ENCODE measurements at places on chromosomes 4 and X.

- no peak for DNase-seq
Measured at GRCh38 chr4:182063651-182064050, 179.6 kb upstream of the TENM3 start.

- no peak for DNase-seq
Measured at GRCh38 chrX:17374619-17375366, at the start of gene NHS. NHS (plus strand) TSS chrX:17375200; CDS start chrX:17375758, 558 bp downstream.

DNA sequence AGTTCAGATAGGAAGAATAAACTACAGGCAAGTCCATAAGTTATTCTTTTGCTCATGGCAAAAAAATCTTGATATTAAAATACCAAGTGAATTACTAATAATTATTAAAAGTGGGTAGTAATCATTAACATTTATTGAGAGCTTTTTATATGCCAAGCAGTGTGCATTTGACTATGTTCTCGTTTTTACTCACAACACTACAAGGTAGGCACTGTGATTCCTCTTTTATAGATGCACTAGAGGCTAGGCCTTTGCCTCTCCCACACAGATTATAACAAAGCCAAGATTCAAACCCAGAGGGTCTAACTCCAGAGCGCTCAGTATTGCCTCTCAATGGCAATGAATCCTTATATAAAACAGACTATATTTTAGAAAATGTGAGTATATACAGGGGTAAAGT is 254.2 kb downstream of the NAF1 start:
- no peak for DNase-seq

DNA sequence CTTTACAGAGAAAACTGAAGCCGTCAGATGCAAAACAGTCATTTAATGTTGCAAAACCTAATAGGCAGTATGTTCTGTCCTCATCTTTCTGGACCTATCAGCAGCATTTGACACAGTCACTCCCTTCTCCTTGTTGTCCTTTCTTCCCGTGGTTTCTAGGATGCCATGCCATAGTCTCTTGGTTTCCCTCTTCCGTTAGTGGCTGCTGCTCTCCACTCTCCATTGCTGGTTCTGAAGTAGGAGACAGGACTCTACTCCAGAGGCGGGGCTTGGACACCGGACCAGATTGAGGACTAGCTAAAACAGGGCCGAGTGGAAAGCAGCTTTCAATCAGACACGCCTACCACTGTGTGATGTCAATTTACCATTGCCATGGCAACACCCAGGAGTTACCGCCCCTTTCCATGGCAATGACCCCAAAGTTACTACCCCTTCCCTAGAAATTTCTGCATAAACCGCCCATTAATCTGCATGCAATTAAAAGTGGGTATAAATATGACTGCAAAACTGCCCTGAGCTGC is 88.8 kb upstream of the CCDC160 start:
- no peak for DNase-seq

DNA sequence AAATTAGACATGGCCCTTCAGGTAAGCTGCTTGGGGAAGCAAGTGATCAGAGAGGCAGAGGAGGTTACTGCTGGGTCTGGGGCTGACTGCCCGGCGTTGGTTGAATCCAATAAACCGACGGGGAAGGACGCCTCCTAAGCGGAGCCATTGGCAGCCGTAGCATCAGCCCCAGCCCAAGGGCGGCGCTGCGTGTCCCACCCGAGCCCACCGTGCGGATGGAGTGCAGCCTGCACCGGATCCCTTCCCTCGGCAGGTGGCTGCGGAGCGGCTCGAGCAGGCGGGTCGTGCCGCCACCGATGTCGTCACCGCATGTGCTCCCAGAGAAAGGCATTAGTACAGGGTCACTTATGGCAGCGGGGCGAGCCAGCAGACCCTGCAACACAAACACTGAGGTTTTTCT is 82.1 kb downstream of the ALPK1 start:
- DNase-seq, result no peak

- no peak for DNase-seq
Measured at GRCh38 chrX:119479845-119480244, 11.6 kb downstream of the SLC25A5 start.

GRCh38 chr4:48985976-48986653 is at the start of gene CWH43:
CWH43 (plus strand) TSS chr4:48986275; CDS start chr4:48986430, 155 bp downstream.
- DNase-seq, result no peak

DNA sequence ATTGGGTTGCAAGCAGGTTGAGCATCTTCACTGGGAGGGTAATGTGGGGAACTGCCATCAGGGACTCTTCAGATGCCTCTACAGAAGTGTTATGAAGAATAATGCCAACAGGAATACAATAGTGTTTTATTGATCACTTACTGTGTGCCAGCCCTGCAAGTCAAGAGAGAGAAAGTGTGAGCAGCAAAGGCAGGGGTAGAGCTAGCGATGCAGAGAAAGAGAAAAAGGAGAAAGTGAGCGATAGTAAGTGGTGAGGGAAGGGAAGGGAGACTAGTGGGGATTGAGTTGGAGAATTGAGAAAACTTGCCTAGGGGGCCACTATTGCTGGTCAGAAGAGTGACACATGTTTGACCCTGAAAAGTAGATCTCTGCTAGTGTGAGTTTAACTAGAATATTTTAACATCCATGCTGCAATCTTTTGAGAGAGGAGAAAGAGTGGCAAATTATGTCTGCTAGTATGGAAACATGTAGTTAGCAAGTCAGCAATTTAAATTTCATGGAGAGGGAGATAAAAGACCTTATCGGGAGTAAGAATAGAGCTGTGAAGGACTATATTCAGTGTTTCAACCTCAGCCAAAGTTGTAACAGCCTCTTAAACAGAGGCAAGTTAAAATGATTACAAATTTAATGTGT is 12.2 kb downstream of the AFF1 start:
- no peak for DNase-seq

DNA sequence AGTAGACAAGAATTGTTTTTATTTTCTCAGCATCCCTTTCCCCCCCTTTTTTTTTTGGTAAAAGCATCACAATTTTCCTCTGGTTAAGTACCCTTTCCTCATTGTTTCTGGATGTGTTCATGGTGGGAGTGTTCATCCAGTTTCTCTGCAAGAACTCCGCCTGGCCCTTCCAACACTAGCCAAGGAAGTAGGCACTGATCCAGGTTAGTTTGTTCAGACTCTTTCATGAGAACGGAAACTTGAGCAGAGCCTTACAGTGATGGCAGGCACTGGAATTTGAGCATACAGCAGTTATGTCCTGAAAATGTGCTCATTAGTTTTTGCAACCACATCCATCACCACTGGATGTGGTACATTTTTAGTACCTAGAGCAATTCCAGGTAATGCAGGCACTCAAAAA is 336.1 kb upstream of the BOD1L1 start:
- DNase-seq, result no peak

- no peak for DNase-seq
Measured at GRCh38 chr4:120869613-120870278, 52.8 kb downstream of the PRDM5 start.

DNA sequence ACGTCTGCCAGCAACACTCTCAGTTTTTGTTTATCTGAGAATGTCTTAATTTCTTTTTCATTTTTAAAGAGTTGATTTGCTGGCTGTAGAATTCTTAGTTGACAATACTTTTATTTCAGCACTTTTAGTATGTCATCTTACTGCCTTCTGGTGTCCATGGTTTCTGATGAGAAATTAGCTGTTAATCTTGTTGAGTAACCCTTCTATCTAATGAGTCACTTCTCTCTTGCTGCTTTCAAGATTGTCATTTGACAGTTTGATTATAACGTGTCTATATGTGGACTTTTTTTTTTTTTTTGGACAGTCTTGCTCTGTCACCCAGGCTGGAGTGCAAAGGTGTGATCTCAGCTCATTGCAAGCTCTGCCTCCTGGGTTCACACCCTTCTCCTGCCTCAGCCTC is 24.0 kb upstream of the TMEM255A start:
- no peak for DNase-seq

GRCh38 chr4:187070158-187070557 is 346.5 kb upstream of the FAT1 start:
- DNase-seq, result no peak

DNA sequence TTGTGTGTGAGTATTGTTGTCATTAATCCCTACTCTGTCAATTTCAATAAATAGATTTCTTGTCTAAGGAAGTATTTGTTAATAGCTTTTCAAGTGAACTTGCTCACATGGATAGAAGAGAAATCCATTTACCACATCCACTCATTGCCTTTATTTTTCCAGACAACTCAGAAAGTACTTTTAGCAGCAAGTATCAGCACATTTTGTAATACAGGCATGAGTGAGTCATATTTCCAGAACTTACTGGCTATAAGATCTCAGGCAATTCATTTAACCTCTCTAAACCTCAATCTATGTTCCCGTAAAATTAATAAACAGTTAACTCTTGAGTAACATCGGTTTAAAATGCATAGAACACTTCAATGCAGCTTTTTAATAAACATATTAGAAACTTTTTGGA is 317.9 kb upstream of the PCDH7 start:
- DNase-seq, result no peak

- DNase-seq, result no peak
Measured at GRCh38 chr4:153341575-153342090, 2.9 kb upstream of the MND1 start.

- no peak for DNase-seq
Measured at GRCh38 chr4:141352331-141352730, 131.6 kb downstream of the ZNF330 start.

- no peak for DNase-seq
Measured at GRCh38 chr4:99518601-99519295, 7.9 kb downstream of the C4orf17 start.

DNA sequence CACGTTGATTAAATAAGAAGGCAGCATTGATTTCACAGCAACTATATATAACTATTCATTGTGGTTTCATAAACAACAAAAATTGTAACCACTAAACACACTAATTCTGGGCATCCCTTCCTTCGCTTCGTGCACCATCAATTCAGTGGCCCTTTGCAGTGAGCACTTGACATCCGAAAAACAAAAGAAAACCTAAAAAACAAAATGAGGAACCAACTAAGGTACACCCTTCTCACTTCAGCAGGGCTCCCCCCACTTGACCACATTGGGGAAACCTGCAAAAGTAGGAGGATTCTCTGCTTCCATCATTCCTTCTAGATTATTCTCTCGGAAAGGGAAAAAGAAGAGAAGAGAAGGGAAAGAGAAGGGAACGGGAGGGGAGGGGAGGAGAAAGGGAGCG is 28.3 kb downstream of the NBDY start:
- DNase-seq, result no peak

DNA sequence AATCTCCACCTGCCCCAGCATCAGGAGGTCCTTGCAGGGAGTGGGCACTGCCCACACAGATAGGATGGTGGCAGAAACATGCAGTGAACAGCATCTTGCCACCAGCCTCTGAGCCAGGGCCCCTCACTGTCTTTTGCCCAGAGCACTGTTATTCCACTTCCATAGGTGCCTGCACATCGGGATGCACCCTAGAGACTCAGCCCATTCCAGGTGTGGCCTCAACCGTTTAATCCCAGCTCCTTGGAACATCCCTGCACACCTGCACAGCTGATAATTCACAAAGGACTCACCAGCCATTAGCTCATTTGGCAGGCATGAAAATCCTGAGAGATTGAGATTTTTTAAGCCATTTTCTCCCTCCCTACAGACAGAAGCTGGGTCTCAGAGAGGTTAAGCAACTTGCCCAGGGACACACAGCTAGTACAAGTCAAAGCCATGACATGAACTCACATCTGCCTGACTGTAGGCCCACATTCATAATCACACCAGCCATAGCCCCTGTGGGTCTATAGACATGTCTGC is 116.3 kb downstream of the EFNB1 start:
- DNase-seq, result no peak

DNA sequence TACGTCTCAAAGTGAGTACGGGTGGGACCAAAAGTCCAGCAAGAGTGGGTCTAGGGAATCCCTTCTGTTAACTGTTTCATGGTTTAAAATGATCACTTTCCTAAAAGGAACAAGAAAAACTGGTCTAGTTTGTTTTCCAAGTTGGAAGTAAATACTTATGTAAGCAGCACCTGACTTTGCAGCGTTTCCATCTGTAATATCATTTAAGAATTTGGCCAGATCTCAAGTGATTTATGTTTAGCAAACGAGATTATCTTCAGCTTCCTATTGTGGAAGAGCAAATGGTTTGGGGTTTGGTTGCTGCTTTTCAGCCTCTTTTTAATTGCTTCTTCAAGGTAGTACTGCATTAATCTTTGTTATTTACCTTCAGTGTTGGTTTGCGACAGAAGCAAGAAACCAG is 50.4 kb downstream of the FHIP1A start:
- no peak for DNase-seq

- no peak for DNase-seq
Measured at GRCh38 chr4:39648827-39649558, 10.3 kb upstream of the SMIM14 start.

GRCh38 chr4:156619154-156619934 is 352.3 kb downstream of the PDGFC start:
- no peak for DNase-seq

GRCh38 chr4:110201502-110201901 is 3.1 kb upstream of the ELOVL6 start:
- DNase-seq, result no peak

GRCh38 chr4:80419946-80420345 is 84.4 kb downstream of the CFAP299 start:
- no peak for DNase-seq

- no peak for DNase-seq
Measured at GRCh38 chrX:41224605-41225004, 109.4 kb upstream of the DDX3X start.

DNA sequence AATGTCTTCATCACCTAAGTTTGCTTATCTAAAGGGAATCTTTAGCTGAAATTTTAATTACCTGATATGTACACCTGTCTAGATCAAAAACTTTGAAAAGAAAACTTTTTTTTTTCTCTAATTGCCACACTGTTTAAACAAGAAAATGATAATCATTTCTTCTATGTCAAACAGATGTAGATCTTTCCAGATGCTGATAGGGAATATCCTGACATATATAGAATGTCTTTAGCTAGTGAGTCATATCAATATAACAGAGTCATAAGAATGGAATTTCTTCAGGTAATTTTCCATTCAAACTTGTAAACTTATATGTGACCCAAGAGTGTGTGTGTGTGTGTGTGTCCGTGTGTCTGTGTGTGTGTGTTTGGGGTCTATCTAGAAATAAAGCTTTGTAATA is 271.9 kb downstream of the GPM6A start:
- DNase-seq, result no peak

- DNase-seq, result no peak
Measured at GRCh38 chr4:62470020-62470419, 1269.9 kb downstream of the ADGRL3 start.

GRCh38 chr4:71549516-71550160 is 210.8 kb downstream of the SLC4A4 start:
- no peak for DNase-seq

- DNase-seq, result no peak
Measured at GRCh38 chr4:110587666-110588285, 35.1 kb downstream of the PITX2 start.
